ENCODE measurements at places on chromosomes 7 and 10.

- DNase-seq: no peak
These were observed 137.0 kb downstream of the TMEM178B start for GRCh38 chr7:141210862-141211261.

DNA sequence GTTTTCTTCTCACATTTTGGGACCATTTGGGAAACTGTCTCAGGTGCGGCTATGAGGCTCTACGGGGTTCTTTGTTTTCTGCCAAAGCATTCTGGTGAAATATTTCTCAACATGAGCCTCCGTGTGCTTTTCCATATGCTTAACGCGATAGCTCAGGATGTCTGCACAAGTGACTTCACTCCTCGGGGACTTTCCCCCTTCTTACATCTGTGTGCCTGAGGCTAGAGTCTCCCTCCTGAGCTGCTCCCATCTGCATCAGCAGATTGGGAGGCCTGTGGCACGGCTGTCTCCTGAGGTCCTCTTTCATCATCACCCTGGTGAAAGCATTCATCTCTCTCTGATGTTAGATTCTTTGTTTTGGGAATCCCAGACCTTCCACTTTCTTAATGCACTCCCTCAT lies 1190.9 kb downstream of the TYW1 start:
- no peak for DNase-seq

GRCh38 chr7:135562720-135563119 lies 5.0 kb downstream of the NUP205 start:
- DNase-seq: no peak

GRCh38 chr7:153193144-153193595 lies 433.6 kb downstream of the ACTR3B start:
- peak; percentile 26 for DNase-seq

DNA sequence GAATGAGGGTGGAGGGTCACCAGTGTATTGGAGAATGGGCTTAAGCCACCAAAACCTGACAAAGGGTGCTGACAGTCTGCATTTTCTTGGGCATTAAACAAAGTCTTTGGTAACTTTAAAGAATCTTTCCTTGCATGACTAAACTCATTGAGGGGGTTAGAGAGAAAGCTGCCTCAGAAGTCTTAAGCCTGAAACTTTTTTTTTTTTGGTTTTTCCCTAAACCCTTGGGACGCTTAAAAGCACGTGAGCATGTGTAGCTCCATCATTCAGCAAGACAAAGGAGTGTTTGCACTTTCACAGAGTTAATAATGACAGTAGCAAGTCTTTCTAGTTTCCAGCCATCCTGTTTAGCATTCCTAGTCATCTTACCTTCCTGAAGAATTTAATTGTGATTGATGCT lies 110.7 kb downstream of the LRMDA start:
- no peak for DNase-seq

DNA sequence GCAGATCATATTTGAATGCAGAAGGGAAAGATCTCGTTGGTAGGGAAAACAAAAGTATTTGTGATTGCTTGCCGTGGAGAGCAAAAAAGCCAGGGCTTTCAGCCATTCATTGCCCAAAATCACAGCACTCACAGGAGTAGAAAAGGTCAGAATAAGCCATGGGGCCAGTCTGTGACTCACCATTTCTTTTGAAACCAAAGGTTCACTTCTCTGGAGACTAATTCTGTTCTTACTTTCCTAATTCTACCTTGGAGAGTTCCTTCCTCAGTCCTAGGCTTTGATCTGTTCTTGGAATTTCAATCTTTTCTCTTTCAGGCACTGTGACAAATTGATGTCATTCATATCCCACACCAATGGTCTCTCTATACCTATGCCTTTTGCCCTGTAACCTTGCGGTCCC lies 54.1 kb upstream of the FAM180A start:
- DNase-seq: no peak

DNA sequence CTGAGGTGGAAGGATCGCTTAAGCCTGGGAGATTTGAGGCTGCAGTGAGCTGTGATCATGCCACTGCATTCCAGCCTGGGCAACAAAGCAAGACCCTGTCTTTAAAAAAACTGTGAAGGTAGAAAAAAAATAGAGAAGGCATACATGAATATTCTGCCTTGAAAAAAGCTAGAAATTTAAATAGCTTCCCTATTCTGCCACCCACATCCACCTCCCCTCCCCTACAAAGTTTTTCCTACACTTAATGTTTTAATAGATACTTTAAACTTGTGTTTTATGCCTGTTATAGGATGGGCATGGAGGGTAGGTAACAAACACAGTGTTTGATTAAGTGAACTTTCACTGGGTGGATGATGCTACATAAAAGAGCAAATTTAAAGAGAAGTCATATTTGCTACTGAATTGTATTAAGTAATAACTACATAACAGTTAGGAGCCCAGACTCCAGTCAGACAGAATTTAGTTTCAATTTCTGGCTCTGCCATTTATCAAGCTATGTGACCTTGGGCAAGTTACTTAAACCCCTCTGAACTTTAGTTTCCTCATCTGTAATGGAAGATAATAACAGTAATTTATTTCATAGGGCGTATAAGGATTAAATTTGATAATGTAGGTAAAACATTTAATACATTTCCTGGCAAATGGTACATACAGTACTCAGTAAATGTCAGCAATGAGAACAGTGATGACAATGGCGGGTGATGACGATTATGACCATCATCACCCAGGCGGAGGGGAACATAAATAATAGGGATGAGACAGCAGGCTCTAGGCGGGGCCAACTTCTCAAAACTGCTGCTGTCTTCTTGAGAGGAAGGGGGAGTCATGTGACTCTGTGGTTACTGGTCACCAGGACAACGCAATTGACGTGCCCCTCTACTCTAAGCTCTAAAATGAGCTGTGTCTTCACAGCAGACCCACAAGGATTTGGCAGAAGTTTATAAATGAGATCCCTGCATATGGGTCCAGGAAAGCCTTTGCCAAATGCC lies 15.8 kb downstream of the DNMBP start:
- DNase-seq: no peak

DNA sequence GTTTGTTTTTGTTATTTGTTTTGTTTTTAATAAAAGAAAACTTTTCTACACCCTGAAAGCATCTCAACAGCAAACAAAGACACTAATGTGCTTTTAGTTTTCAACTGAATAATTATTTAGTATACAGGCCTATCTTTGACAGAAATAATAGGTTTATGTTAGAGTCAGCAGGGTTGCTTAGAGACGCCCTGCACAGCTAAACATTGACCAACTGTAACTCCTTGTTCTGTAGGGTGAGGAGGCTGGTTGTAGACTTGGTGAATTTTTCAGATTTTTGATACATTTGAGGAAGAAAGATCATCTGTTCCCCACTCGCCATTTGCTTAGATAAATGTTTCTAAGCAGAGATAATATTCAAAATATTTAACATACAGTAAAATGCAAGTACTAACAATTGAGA lies 103.1 kb downstream of the CALCR start:
- no peak for DNase-seq
